ENCODE measurements at places on chromosomes 5 and 9.

DNA sequence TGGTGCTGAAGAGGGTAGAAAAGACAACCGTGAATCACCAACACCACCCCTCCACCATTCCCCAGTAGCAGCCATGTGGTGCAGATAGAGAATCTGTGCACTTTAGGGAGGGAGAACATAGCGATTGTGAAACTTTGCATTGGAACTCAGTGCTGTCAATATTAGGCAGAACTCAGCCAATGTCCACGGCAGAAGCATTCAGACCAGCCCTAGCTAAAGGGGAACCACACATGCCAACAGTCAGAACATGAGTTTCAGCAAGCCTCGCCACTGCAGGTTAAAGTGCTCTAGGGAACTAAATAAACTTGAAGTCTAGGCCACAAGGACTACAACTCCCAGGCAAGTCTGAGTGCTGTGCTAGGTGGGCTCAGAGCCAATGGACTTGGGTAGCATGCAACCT, 38.5 kb upstream of the DEPDC1B start:
- no peak for DNase-seq

GRCh38 chr5:179822444-179822990, 1.8 kb downstream of the SQSTM1 start:
- no peak for DNase-seq

GRCh38 chr9:127921557-127922120, 4.8 kb upstream of the ST6GALNAC4 start:
- peak; percentile 74 for DNase-seq

DNA sequence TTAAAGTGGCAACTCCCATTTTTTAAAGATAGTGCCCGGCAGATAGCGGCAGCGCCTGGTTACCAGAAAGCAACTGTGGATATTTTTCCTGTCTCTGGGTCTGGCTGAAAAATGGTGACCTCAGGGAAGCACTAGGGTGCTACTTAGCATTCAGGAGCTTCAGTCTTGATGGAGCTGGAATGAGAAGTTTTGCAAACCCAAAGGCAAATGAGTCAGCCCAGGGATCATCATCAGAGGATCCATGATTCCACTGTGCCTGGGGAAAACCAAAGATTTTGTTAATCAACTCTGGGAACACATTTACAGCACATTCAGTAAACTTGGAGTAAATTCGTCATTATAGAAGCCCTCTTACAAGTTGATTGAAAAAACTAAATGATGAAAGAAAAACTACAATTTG, 26.7 kb downstream of the F2R start:
- DNase-seq = no peak

All from CD4-positive, alpha-beta T cell treated with Interleukin-6 at 100 ng/mL for 8 hours (primary cell).